Activated naive CD4-positive, alpha-beta T cell treated with anti-CD3 and anti-CD28 coated beads, Interleukin-2, amount 50 U/mL, for 16 hours (primary cell): ENCODE measurements at places on chromosomes 1 and 21.

DNA sequence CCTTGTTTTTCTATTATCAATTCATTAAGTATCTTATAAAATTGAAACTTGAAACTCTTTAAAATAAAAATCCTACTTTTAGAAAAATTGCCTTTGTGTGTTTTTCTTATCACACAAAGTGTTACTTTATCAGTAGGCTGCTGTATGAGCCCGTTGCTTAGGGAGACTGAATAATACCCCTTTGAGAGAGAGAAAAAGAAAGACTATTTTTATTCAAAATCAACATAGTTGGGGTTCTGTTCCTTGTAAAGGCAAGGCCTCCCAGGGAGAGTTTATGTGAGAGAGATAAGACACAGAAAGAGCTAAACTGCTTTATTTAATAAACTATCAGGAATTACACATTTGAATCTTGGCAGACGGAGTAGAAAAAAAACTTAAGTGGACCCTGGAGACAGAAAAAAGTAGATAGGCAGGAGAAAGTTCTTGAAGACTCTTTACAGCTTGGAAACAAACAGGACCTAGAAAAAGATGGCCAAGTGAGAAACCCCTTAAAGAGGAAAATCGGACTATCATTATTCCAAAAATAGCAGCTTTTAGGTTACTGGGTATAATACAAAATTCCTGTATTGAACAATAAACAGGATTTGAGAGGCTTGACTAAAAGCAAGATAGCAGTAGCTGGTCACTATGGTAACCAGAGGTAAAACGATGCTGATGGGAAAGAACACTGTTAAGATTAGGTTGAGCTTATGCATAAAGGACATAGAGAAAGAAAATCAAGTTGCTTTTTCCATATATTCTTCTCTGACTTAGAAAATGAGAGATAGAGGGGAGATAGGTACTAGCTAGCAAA, 170.9 kb downstream of the LRRC7 start:
- DNase-seq: no peak

GRCh38 chr1:41380979-41381691, 19.9 kb downstream of the FOXO6 start:
- DNase-seq: peak; percentile 39

DNA sequence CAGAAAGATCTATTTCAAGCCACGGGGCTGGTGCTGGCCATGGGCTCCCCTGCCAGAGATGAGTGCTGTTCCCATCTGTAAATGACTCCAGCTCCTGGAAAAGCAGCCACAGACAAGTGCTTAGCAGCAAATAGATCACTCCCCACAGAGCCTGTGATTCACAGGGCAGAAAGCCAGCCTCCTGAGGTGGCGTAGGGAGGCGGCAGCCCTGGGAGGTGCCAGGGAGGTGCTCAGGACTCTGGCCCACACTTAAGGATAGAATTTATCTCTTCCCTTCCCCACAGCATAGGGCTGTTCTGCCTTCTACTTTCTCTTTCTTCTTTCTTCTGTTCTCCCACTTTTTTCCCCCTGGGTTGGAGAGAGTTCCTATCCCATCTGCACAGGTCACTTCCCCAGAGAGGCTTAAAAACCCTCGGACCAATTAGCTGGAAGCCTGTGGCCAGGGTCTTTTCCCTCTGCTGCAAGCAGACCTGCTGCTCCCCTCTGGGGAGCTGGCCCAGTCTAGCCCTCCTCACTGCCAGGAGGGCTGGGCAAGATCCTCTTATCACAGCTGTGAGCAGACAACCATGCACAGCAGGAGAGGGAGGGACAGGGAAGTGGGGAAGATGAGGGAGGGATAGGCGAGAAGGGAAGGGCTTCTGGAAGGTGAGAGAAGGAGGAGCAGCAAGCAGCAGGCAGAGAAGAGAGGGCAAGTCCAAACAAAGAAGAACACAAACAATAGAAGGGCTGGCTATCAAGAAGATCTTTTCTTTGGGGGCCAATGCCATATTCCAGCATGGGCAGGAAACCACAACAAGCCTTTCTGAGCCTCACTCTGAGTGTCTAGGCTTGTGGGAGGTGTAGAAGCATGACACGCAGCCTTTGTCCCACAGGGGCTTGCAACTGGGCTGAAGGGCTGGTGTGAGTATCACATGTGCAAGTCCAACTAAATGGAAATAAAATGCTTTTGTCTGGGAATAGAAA, 41.0 kb downstream of the KCND3 start:
- no peak for DNase-seq

DNA sequence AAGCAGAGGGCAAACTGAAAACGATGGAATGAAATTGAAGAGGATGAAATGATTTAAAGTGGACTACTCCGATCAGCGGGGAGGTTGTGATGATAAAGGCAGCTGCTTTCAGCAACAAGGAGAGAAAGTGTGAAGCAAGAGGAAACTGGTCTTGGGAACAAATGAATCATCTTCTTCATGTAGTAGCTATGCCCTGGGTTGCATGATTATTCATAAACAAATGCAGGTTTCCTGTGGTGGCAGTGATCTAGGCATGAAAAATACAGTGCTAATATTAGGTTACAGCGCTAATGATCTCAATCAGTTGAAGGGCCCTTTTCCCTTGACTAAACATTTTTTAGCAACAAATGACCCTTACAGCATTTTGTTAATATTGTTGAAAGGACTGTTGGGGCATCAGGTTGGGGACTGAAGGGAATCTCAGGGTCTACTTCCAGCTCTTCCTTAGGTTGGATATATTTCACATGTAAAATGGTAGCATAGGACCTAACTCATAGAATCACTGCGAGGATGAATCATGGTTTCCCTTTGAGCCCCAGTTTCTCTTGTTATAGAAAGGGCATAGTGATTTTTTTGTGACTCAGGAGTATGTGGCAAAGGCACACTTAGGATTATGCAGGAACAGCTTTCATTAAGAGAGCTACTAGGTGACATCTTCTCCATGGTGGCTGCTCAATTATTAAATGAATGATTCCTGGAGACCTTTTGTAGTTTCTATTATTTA, 1.9 kb upstream of the ZFYVE9 start:
- peak; percentile 17 for DNase-seq

- no peak for DNase-seq
These were observed 1.6 kb upstream of the PADI4 start for GRCh38 chr1:17306407-17306806.

GRCh38 chr1:44643721-44644334, 30.5 kb downstream of the TMEM53 start:
- no peak for DNase-seq

DNA sequence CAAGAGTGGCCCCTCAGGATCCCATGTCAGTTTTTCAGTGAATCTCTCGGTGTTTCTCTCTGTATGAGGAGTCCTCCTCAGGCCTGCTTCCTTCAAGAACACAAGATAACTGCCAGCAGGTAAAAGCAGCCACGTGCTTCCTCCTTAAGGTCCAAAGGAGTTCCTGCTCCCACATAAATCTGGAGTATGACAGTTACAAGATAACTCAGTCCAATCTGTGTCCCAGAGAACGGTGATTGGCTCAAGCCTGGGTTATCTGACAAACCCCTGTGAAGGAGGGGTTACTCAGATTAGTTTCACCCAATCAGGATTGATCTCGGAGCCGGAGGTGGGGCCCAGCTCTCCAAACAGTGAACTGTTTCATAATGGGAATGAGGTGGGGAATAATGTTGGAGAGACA, 5.8 kb upstream of the ANKRD13C start:
- no peak for DNase-seq

GRCh38 chr1:33255347-33256220, 708 bp upstream of the ZNF362 start:
- DNase-seq: peak; percentile 47

DNA sequence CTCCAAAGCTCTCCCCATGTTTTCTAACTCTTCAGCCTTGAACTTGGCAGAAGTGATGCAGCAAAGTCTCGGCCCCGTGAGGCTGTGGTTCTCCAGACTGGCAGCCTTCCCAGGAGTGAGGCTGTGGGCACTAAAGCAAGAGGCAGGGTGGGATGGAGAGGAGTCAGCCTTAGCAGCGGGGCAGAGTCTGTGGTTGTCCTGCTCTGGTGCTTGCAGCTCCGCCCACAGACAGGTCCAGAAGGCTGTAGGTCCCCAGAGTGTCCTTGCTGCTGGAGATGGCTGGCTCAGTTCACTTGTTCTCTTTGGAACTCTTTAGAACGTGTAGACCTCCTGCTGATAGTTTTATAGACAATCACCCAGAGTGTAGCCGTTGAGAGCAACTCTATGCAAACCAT, 142.6 kb downstream of the AJAP1 start:
- no peak for DNase-seq

- DNase-seq: no peak
These were observed 164.7 kb upstream of the CHRM3 start for GRCh38 chr1:239221656-239222055.

GRCh38 chr1:107145637-107146036, 4.8 kb downstream of the NTNG1 start:
- DNase-seq: no peak

- DNase-seq: no peak
These were observed 96.3 kb upstream of the ACTL8 start for GRCh38 chr1:17658837-17659236.

GRCh38 chr1:8797216-8797615, 20.2 kb downstream of the RERE start:
- DNase-seq: no peak

- no peak for DNase-seq
These were observed 32.0 kb downstream of the C1orf21 start for GRCh38 chr1:184418652-184419349.
